ENCODE measurements at places on chromosomes 2 and 18.

- DNase-seq = no peak
These were observed 190.7 kb downstream of the NCKAP5 start for GRCh38 chr2:133377599-133377998.

DNA sequence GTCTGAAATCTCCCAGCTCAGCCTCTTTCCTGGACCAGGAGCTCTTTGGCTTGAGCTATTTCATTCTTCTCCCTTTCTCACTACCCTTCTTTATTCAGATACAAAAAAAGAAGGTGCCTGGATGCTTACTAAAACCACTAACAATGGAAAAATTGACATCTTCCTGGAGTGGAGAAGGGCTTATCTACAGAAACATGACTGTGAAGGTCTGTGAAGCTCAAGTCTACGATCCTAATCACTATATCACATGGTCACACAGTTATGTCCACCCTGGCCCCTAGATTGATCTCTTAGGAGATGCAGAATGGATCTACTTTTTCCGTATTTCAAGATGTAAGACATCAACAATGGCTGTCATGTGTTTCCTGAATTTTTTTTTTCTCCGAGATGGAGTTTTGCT lies 5.7 kb upstream of the KRCC1 start:
- DNase-seq = no peak

DNA sequence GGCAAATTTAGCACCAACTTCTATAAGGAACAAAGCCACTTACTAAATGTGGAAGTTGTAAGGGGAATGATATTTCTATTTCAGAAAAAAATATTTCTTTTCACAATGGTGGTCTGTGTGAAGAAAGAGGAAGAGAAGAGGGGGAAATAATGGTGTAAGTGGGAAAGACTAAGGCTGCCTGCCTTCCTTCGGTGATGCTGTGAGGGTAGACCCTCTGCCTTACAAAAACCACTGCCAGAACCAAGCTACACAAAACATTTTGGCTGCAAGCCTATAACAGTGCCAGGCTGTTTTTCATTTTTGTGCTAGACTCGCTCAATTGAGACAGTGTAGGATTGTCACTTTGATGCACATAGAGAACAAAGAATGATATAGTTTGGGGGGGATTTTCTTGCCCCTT lies 286.6 kb downstream of the ZEB2 start:
- DNase-seq = peak; percentile 53

- no peak for DNase-seq
These were observed 3.0 kb upstream of the TEX44 start for GRCh38 chr2:231589656-231590055.

- no peak for DNase-seq
These were observed 12.3 kb downstream of the CTIF start for GRCh38 chr18:48551100-48551499.

DNA sequence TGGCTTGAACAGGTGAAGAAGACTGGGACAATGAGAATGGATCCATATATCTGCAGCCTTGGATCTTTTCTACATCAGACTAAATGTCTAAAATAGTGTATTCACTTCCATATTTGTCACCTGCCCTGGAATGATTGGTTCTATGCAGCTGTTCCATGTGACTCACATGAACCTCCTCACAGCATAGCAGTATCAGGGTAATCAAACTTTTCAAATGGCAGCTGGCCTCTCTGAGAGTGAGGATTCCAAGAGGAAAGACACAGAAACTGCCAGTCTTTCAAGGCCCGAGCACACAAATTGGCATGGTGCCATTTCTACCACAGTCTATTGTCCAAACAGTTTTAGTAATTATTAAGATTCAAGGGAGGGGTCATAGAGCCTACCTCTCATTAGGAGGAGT lies 859.3 kb downstream of the BCL11A start:
- DNase-seq = no peak

- DNase-seq = no peak
These were observed 65.4 kb downstream of the DTNA start for GRCh38 chr18:34775461-34775860.

DNA sequence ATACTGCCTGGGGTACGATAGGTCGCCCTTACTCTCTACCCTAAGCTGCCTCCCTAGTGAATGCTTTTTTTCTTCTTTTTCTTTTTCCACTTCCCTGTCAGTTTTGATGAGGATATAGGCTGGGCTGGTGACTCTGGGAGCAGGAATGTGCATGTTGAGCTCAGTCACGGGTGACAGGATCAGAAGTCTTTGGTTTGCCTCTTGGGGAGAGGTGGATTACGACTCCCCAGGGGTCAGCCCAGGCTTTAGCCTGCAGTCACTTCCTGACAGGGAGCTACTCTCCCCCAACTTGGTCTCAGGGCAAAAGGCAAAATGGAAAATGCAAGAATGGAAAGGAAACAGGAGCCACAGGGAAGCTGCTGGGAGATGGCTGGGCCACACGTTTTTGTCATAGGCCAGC lies 57.3 kb downstream of the THNSL2 start:
- DNase-seq = no peak

- peak; percentile 17 for DNase-seq
These were observed 46.0 kb downstream of the SOCS6 start for GRCh38 chr18:70334728-70335329.

GRCh38 chr2:176976736-176977685 lies 235.6 kb upstream of the HNRNPA3 start:
- no peak for DNase-seq

GRCh38 chr2:110712737-110713136 lies 19.6 kb upstream of the ACOXL start:
- DNase-seq = no peak

- no peak for DNase-seq
These were observed 22.1 kb upstream of the CNGA3 start for GRCh38 chr2:98324181-98324580.

- DNase-seq = no peak
These were observed 186.3 kb upstream of the SMAD7 start for GRCh38 chr18:49137093-49137492.

DNA sequence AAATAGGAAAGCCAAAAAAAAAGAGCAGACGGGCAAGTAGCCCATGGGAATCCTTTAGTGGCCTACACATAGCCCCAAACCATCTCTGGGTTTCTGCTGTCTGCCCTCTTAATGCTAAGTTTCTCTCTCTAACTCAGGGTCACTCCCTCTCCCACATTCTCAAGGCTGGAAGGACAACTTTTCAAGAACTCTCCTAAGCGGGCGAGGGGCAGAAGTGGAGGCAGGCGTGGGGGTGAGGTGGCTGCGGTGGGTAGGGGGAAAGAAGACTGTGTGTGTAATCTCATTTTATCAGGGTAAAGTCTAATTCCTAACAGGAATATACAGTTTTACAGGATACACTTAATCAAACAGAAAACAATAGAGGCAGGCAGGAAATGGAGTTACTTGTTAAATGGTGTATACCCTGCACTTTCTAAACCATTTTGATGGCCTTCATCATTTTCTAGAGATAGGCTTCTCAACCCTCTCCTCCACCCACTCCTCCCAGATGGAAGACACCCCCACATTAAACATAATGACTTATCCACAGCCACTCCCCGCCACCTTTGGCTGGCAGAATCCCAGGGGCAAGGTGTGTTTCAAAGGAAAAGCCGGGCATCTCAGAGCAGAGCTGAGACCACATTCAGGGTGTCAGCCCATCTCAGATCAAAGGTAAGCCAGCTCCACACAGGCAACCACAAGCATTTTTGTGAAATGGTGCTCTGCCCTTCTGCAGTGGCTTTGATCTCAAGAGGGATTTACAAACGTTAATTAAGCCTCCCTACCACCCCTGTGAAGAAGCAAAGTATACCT lies 6.8 kb downstream of the SMAD7 start:
- no peak for DNase-seq

DNA sequence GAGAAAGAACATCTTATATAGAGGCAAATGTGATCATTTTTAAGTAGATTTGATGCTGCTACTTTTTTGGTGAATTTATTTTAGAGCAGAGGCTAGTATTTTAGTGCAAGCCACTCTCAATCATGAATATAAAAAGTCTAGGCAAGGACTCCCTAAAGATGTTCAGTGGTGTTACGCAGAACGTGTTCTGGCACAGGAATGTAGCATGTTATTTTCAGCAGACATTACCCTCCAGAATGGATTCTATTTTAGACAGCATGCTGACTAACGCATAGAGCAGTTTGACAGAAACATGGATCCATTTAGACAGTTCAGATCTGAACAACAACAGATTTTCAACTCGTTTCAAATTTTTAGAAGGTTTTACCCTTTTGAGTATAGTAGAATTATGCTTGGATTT lies 54.1 kb downstream of the DSC3 start:
- DNase-seq = no peak

DNA sequence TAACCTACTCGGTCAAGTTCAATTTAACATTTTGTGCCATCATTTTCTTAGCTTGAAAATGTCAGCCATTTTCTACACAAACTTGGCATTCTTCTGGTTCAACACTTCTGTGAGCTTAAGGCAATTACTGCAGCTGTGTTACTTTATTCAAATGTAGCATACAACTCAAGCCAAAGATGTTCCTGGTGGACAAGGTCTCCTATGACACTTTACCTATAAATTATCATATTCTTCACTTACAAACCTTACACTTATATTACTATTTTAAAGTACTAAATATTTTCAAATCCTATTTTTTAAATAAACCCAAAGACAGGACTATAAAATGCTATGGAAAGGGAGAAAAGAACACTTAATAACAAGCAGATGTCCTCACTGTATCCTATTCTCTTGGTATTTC lies 1045.3 kb downstream of the TSN start:
- DNase-seq = no peak

- no peak for DNase-seq
These were observed 42.6 kb upstream of the SETBP1 start for GRCh38 chr18:44638034-44638540.

- DNase-seq = no peak
These were observed 106.9 kb downstream of the LIPG start for GRCh38 chr18:49668574-49669275.

DNA sequence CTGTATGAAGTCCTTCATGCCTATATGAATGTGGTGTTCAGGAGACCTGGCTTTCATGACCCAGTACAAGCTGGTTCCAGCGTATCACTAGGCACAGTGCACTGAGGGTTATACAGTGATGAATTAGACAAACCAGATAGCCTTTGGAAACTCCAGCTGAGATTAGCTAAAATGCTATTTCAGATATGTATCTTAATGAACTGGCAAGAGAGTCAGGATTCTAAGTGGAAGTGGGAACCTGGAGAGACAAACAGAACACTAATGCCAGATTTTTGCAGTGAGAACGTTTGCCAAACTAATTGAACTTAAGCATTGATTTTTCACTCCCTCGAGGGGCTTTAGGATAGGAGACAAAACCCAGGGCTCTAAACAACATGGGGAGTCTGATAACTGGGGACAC lies 66.1 kb upstream of the EMILIN2 start:
- DNase-seq = no peak

GRCh38 chr2:97731274-97732020 lies 18.1 kb downstream of the ZAP70 start:
- no peak for DNase-seq

DNA sequence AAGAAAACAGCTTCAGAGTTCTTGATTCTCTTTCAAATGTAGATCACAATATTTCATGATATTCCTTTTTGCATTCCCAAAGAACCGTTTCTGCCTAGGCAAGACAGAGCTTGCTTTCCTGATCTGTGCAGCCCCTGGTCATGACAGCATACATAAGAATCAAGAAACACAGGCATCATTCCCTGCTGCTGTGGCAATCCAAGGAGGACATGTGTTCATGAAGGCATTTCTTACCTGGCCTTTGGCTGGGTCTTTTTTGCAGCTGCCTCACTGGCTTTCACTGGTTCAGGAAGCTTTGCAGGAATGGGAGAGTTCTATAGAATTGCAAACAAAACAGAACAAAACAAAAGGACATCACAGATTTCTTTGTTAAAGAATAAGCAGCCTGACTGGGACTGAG lies 87.6 kb upstream of the NFU1 start:
- DNase-seq = no peak

GRCh38 chr2:234789556-234790325 lies 162.1 kb upstream of the SH3BP4 start:
- no peak for DNase-seq

- DNase-seq = no peak
These were observed 5.5 kb downstream of the CASP10 start for GRCh38 chr2:201188449-201188848.
